ENCODE measurements at places on chromosomes 2 and 18.

DNA sequence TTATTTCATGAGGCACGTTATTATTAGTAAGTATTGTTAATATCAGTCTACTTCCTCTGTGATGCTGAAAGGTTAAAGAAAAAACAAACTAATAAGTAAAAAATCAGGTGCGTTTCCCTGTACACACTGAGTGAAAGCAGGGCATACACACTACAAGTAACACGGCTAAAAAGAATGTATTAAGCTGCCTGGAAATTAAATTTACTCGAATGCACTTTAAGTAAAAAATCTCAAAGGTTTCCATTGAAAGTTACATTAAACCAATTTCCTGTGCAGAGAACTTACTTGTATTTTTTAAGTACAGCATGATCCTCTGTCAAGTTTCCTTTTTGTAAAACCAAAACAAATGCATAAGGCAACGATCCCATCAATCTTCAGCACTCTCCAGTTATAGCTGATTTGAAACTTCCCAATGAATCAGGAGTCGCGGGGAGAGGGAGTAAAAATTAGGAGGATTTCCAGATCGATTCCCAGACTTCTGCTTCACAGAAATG, 633 bp downstream of the BCL2 start:
- DNase-seq, result no peak

DNA sequence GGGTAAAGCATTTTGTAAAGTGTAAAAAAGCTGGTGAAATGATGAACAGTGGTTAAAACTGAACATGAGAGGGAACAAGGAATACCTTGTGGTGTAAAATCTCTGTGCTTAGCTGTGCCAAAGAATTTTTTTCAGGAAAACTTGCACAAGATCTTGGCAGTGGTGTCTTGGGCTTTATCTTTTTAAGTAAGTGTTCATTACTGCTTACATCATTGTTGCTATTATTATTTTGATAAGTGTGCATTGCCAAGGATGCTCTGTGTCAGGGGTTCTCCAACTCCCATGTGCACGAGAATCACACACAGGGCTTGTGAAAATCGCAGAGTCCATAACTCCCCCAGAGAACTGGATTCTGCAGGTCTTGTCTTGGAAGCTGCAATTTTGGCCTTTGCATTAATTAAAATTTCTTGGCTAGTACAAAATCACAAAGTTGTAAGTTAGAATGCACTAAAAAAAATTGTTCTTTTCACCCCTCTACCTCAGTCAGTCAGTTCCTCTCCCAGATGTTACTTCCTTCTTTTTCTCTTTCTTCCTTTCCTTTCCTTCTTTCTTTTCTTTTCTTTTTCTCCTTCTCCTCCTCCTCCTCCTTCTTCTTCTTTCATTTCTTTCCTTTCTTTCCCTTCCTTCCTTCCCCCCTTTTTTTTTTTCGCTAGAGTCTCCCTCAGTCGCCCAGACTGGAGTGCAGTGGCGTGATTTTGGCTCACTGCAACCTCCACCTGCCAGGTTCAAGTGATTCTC, 37.8 kb downstream of the GATA6 start:
- DNase-seq, result no peak

GRCh38 chr18:79509536-79509930, 113.8 kb downstream of the NFATC1 start:
- DNase-seq, result no peak

- peak; percentile 4 for DNase-seq
These were observed 60.4 kb downstream of the RHOB start for GRCh38 chr2:20507166-20507692.

DNA sequence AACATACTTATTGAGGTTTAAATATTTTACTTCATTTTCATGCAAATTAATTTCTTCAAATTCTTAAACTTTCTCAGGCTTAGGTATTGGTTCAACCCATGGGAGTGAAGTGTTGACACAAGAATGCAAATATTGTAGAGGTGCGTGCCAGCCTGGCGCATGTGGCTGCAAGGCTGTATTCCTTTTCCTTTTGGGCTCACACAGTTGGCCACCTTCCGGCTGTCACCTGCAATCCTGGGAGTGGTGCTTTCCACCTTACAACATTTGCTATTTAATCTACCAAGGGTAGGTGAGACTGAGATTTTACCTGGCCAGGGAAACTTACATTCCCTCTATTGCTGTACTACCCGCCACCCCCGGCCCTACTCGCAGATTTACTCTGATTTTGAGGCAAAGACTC, 141.1 kb downstream of the DCC start:
- no peak for DNase-seq

DNA sequence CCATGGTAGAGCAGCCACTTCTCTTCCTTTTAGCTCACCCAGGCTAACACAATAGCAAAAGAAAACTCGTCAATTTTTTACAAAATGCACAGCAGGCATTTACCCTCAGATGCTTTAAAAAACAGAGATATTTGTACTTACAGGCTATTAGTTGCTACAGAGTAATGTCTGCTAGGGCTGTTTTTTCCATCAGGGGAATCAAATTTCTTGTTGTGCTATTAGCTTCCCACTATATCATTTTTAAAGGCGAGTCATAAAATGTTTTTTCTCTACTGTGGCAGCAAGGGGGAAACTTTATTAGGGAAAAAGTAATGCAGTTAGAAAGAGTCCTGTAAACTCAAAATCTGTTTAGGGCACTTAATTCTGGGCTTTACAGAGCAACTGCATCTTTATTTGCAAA, 277.9 kb upstream of the THSD7B start:
- DNase-seq, result no peak

GRCh38 chr2:217650716-217651360, 352.0 kb downstream of the TNS1 start:
- no peak for DNase-seq

- DNase-seq, result no peak
These were observed 82.8 kb downstream of the ASXL3 start for GRCh38 chr18:33660696-33661310.

GRCh38 chr2:70360661-70361270, 58.9 kb upstream of the FAM136A start:
- no peak for DNase-seq

- no peak for DNase-seq
These were observed 91.8 kb upstream of the SERTAD2 start for GRCh38 chr2:64745562-64745961.

Measured in CD4-positive, alpha-beta T cell treated with Interleukin-1 beta for 1 hour (primary cell).